ENCODE measurements at places on chromosomes 5 and 9.

GRCh38 chr5:31581498-31582099, 49.5 kb downstream of the C5orf22 start:
- DNase-seq = no peak

DNA sequence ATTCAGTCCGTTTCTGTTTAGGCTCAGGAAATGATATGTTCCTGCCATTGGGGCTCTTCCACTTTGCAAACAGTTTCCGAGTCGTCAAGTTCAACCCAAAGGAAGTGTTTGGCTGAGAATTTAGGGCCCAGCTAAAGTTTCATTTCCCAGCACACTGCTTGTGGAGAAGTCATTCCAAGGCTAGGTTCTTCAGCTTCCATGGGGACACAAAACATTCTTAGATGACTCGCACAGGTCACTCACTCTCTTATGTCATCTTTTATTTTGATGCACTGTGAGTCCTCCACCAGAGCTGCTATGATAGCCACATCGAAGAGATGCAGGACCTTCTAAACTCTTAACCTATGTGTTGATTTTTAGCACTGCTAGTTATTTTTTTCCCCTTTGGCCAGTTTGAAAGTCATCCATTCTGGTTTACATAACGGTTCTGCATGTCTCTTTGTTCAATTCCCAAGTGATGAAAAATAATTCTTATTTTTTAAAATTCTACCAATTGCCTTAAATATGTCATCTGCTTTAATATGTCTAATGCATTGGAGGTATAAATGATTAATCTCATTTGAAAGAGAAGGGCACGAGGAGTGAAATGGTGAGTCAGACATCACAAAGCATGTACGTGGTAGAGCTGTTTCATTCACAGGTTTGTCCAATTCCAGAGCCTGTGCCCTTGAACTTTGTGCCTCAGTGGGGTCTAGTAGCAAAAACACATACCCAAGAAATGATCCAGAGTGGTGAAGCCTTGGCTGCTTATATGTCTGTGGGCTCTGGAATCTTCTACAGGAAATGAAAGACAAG, 84.3 kb downstream of the ZNF462 start:
- DNase-seq = no peak

- no peak for DNase-seq
Observed at GRCh38 chr5:43019291-43019613, 20.9 kb downstream of the ANXA2R start.

GRCh38 chr5:99355881-99356280, 427.1 kb upstream of the CHD1 start:
- DNase-seq = no peak

DNA sequence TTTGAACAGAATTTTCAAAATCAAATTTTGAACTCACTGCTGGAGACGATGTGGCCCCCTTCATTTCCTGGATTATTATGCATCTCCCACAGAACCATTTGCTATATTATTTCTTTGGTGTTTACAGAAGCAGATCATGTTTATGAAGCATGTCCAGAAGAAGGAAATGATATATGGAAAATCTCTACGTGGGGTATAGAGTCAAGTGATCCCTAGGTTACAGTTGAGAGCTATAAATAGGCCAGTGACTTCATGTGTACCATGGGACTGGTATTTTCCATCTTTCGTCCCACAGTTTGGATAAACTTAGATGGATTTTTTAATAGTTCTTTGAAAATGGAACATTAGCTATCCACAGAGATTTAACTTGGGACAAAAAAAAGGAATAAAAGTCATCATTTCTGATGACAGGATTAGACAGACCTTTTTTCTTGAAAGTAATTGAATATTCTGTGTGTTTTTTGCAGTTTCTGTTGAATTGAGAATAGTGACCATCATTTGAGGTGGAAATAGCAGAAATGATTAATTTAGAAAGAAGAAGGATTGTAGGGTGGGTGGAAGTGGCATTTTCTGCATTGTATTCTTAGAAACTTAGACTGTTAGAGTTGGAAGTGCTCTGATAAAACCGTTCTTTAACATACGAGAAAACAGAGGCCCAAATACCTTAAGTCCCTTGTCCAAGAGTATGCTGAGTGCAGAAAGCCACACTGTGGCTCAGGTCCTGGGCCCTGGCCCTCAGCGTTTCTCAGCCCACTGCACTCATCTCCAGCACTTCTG, 136.4 kb downstream of the PIP5K1B start:
- no peak for DNase-seq

All from NCI-H1436 treated with DMSO at 0.1 percent for 48 hours (cell line).